ENCODE measurements at places on chromosomes 4 and X. TPM values are rescaled to one million over a fixed set of nuclear protein-coding genes. Genes with fewer than 3 reads are reported as not detected.

RNF128 gene
- 3.6 TPM for total RNA-seq

TMPRSS11A gene
- total RNA-seq = not detected

QRFPR gene
- total RNA-seq = not detected

USP51 gene
- total RNA-seq = 1.9 TPM

IQCM gene
- 0.16 TPM for total RNA-seq
